Activated gamma-delta T cell treated with Interleukin-2 at 50 U/mL for 16 hours (primary cell): ENCODE measurements at places on chromosomes 16 and 17.

DNA sequence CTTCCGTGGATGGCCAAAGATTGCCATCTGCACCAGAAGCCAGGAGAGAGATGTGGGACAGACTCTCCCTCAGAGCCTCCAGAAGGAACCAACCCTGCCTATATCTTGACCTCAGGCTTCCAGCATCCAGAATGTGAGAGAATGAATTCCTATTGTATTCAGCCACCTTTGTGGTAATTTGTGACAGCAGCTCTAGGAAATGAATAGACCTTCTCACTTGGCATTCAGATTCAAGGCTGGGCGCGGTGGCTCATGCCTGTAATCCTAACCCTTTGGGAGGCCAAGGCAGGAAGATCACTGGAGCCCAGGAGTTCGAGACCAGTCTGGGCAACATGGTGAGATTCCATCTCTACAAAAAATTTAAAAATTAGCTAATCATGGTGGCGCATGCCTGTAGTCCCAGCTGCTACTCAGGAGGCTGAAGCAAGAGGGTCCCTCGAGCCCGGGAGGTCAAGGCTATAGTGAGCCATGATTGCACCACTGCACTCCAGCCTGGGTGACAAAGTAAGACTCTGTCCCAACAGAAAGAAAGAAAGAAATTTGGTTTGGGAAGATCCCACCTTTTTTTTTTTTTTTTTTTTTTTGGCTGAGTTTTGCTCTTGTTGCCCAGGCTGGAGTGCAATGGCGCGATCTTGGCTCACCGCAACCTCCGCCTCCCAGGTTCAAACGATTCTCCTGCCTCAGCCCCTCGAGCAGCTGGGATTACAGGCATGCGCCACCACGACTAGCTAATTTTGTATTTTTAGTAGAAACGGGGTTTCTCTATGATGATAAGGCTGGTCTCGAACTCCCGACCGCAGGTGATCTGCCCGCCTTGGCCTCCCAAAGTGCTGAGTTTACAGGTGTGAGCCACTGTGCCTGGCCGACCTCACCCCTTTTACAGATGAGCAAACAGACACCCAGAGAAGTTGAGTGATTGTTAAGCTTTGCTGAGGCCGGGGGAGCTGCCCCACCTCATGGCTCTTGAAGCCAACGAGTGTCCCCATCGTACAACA, 4.3 kb upstream of the CPSF4L start:
- no peak for DNase-seq

DNA sequence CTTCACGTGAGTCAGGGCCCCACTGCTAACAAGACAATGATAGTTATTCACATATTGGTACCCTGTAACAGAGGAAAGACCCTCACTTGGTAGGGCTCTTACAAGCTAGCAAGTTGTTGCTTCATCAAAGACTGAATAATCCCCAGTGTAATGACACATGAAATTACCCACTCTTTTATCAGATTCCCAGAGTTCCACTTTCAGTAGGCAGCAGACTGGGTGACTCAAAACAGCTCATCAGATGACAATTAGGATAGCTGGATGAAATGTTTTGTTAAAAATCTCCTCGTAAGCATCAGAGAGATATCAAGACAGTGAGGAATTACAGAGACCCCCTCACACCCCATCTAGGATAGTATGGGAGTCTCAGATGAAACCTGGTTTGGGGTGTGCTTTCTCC, 6.8 kb upstream of the OR1E2 start:
- no peak for DNase-seq

DNA sequence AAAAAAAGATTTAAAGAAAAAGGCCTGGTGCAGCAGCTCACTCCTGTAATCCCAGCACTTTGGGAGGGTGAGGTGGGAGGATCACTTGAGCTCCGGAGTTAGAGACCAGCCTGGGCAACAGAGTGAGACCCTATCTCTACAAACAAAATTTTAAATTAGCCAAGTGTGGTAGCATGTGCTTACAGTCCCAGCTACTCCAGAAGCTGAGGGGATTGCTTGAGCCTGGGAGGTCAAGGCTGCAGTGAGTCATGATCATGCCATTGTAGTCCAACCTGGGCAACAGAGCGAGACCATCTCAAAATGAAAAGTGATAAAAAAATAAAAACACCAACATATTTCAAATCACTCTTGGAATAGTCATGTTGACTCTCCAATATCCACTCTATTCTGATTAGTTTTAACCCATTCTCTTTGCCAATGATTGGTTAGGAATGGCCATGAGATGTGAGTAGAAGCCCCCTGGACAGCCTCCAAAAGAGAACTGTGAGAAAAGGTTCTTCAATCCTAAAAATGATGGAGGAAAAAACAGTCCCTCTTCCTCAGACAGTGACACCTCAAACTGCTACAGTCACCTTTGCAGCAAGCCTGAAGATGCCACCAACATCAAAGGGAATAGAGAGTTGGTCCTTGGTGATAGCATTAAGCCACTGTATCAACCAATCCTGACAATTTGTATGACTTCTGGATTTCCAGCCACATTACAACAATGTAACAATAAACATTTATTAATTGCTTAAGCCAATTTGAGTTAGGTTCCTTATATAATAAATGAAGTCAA, 2.9 kb upstream of the KANSL1 start:
- DNase-seq, result no peak

GRCh38 chr17:27945333-27945616, 52.1 kb upstream of the LYRM9 start:
- DNase-seq, result no peak

GRCh38 chr16:11179574-11179973, 76.4 kb downstream of the SOCS1 start:
- no peak for DNase-seq

DNA sequence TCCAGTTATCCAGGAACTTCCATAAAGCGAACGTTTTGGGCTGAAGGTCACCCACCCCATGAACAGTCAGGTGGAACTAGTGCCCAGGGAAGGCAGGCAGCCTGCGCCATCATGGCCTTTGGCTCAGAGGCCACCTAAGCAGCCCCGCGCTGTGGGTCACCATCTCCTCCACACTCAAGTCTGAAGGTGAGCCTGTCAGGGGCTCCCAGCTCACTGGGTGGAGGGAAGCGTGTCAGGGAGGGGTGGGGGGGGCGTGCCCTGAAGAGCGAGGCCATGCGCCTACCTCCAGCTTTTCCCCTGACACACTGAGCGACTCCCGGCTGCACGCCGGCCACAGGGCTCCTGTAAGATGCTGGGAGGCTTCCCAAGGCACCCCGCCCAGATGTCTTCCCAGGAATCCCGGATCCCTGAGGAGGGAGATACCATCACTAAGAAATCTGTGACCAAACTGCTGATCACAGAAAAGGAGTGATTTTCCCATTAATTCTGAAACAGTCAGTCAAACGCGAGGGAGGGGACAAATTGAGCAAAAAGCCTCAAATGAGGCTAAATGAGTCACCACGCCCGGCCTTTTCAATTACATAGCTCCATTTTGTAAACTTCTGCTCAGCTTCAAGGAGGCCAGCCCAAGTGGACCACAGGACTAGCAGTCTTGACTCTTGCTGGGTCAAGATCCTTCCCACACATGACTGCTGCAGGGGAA, 26.5 kb upstream of the SLC25A19 start:
- no peak for DNase-seq

GRCh38 chr16:1438229-1439057, 5.9 kb downstream of the CCDC154 start:
- DNase-seq, result no peak

- DNase-seq, result no peak
Measured at GRCh38 chr17:57875290-57876022, 25.6 kb upstream of the MRPS23 start.

DNA sequence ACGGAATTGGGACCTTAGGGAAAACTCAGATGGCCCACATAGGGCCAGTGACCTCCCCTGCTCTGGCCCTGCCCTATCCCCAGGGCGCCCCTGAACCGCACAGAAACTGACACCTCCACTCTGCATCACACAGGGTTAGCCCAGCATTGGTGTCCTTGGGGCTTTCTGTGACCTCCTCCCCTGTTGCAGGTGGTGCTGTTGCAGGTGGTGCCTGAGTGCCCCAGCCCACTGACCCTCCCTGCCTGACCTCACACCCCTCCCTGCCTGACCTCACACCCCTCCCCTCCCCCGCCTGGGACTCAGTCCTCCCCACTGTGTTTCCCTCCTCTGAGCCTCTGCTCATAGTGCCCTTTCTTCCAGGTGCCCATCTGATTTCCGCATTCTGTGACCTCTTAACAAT, 21.4 kb downstream of the TNFRSF13B start:
- no peak for DNase-seq

DNA sequence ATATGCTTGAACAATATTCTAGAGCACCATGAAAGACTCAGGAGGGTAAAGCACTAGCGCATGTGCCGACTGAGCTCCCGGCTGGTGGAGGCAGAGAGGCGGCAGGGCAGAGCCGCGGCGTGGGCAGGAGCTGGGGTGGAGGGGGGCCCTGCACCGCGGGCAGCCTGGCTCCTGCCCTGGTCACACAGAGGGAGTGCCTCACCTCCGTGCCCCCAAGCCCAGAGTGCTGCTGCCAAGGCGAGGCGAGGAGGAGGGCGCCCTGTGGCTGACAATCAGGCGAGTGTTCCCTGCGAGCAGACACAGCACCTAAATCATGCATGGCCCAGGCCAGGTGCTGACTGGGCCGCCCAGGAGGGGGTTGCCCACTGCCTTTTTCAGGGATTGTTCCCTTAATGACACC, 105.8 kb upstream of the TNRC6C start:
- DNase-seq, result no peak

DNA sequence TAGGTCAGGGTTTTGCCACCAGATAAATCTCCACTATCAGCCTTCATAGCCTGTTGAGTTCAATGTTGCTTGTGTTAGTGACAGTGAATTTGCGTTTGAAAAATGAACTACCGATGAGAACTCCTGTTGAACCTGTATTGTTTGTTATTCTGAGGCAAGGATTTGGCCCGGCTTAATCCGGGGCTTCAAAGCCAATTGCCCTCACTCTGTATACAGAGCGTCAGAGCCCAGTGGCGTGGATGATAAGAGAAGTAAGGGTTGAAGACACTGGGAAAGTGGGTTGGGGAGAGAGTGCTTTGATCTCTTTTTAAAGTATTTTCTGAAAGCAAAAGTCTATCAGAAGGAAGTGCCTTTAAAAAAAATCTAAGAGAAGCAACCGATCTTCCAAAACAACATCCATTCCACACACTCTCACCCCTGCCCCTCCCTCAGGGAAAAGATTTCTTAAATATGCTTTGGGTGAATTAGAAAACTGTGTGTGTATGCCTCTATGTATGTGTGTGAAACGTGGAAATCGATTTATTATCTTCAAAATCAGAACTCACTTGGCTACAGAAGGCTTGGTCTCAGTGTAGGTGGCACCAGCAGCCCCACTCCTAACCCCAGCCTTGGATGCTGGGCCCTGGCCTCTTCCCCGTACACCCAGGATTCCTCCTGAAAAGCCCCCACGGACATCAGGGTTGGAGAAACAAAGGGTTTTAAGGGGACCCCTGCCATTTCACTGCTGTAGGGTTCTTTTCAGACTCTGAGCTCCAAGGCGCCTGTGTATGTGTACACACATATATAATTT, 8.8 kb downstream of the TBX4 start:
- no peak for DNase-seq

DNA sequence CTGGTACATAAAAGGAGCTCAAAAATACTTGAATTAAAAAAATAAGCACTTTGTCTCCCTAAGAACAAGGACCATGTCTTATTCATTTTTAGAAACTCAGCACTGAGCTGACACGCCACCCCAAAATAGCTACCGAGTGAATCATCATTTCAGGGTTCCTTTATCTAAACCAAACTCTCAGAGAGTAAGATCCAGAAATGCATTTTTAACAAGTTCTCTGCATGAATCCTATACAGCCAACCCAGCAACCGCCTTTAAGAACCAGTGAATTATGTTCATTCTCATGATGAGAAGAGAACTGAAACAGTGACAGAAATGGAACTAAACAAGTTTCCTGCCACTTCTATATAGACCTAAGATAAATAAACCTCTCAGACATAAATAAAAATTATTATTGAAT, 8.7 kb downstream of the C16orf87 start:
- DNase-seq, result no peak

GRCh38 chr16:85396879-85397871, 215.9 kb upstream of the GSE1 start:
- DNase-seq, result no peak

GRCh38 chr17:18009609-18010420, 29.2 kb downstream of the ATPAF2 start:
- DNase-seq, result no peak

GRCh38 chr16:26762594-26762993, 304.1 kb upstream of the C16orf82 start:
- DNase-seq, result no peak

- DNase-seq, result no peak
Measured at GRCh38 chr16:67528222-67528869, at the start of gene RIPOR1. TSS of gene RIPOR1 (plus strand) at chr16:67528829. CDS start at chr16:67538447, 9,618 bp downstream.

- DNase-seq, result no peak
Measured at GRCh38 chr16:69382421-69382820, 3.4 kb downstream of the TERF2 start.

DNA sequence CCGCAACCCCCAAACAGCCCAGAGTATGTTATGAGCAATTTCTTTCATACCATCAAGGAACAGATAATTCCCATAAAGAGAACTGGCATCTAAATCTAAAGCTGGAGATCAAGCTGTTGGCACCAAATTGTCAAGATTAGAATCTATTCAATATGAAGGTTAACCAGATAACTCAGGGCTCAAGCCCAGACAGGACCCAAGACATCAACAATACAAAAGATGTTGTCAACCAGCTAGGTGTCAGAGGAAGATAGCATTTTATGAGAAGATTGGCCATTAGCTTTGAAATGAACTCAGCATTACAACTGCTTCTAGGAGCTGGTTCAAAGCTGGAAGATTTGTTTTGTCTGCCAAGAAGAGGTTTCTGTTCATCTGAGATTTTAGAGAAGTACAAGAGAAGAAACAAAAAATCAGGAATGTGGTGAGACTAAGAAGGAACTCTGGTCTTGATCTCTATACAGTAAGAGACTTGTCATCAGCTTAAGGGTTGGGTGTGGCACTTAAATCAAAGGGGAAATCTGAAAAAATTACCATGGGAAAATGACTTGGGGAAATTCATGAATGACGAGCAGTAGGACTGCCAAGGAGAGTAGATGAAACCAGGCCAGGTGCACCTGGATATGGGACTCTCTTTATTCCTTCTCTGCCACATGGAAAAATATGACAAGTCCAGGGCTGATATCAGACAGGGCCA, 64.2 kb upstream of the COX10 start:
- no peak for DNase-seq

- no peak for DNase-seq
Measured at GRCh38 chr17:81457917-81458555, 54.6 kb downstream of the ACTG1 start.

- no peak for DNase-seq
Measured at GRCh38 chr17:48561884-48562810, 16.0 kb downstream of the HOXB4 start.

- no peak for DNase-seq
Measured at GRCh38 chr17:8856869-8857575, 10.5 kb downstream of the PIK3R6 start.

GRCh38 chr17:3447625-3448024, 14.0 kb upstream of the OR1E2 start:
- no peak for DNase-seq

DNA sequence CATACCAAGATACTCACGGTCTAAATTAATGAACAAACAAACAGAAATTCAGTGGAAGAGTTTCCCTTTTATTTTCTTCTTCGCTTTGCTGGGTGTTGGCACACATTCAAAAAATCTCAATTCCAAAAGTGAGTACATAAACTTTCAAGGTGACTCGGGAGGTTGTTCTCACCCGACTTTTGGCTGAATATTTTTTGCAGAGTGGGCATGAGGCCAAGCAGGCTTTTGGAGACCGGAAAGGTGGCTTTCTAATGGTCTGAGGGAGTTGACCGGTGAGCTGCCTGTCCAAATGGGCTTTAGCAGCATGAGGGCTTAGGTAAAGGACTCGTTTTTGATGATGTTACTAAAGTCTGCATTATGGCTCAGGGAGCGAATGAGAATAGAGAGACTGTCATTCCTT, 318.7 kb downstream of the CPPED1 start:
- no peak for DNase-seq
